ENCODE measurements at places on chromosomes 13 and 19. TPM values are rescaled to one million over a fixed set of nuclear protein-coding genes. Genes with fewer than 3 reads are reported as not detected.

The XPO4 gene
- 30.5 TPM for total RNA-seq

GRCh38 chr19:8088752-8089663, 36.4 kb downstream of the CCL25 start:
- DNase-seq, result no peak

The SHC2 gene
- 5.1 TPM for total RNA-seq

DNA sequence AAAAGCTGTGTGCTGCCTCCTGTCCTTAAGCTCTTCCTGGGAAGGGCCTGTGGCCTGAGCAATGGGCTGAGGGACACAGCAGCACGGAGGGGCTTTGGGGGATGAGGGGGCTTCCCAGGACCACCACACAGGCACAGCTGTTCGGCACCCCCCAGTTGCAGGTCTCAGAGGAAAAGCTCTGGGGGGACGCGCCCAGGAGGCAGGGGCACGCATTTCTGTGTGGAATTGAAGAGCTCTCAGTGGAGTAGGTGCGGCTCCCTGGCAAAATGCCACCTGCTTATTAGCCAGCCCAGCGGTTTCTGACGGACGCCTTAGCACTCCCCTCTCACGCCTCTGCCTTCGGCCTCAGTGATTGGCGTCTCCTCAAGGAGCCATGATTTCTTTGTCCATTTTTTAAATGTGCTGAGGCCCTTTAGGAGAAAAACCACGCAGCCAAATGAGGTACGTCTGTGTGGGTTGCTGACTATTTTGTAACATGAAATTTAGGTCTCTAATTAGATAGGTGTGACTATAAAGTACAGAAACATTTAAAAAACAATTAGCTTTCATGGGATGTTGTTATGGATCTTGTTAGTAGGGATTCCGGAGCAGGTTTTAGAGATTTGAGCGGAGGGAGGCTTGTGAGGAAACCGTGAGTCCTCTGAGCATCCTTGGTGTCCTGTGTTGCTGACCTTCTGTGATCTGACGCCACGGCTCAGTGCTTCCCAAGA, 4.0 kb downstream of the MCF2L start:
- no peak for DNase-seq

The KL gene
- total RNA-seq, result 11.9 TPM

DNA sequence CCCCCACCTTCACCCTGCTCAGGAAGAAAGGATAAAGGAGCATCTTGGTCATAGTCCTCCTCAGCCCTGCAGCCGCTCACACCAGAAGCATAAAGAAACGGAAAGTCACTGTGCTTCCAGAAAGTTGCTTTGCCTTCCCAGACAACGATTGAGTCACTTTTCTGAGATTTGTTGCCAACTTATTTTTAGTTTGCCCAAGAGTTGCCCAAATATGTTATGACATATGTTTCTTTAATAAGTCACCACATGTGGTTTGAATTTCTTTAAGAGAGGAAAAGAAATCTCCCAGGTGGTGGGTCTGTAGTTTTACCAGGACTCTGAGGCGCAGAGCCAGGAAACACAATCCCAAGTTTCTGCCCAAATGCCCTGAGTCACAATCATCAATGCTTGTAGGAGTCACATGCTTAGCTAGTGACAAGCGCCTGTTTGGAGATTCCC, 63.4 kb upstream of the LRCH1 start:
- DNase-seq, result peak; percentile 9

DNA sequence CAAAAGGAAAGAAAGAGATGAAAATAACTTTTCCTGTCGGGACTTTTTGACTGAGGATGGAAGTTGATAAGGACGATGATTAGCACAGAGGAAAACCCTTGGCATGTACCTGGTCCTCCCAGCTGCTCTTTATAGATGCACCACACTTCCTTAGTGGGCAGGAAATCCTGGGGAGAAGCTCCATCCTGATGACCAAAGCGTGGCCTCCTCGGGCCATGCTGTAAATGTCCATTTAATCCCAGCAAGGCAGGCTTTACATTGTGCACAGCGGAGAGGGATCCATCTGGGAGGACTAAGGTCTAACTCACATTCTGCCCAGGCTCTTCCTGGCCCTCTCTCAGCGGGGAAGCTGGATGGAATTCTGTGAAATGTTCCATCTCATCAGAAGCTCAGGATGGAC, 113.5 kb downstream of the COL4A2 start:
- DNase-seq, result no peak

- no peak for DNase-seq
These were observed 1120.7 kb downstream of the DIAPH3 start for GRCh38 chr13:59043016-59043415.

DNA sequence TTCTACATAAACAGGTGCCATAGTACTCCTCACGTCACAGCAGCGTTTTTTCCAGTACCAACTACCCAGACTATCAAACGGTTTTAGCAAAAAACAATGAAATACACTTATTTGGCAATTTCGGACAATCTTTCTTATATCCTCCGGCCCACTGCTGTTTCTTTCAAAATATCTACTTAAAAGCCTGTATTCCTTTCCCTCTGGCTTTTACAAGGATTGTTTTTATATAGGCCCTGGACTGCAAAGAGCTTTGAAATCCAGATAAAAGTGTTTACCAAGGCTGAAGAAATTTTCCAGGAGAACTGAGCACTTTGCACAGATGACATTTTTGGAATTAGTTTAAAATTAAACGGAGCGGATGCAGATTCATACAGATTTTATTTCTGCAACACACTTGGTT, 255.9 kb upstream of the STARD13 start:
- DNase-seq, result no peak

DNA sequence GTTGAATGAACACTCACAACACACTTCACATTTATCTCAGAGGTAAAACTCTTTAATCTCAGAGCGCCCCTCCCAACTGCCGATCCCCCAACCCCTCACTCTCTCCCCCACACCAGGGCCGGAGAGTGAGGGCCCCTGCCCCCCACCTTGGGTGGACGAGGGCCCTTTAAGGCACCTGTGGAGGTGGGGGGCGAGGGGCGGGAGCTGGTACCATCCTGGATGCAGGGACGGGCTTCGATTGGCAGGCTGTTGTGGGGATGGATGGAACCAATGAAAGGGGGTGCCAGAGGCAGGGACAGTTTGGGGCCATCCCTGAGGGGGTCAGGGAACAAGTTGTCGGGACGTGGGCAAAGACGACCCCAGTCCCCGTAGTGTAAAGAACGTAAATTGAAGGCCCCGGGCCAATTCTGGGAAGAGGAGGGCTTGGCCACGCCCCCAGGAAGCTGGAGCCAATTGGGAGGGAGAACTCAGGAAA, 1.7 kb upstream of the PNKP start:
- no peak for DNase-seq

DNA sequence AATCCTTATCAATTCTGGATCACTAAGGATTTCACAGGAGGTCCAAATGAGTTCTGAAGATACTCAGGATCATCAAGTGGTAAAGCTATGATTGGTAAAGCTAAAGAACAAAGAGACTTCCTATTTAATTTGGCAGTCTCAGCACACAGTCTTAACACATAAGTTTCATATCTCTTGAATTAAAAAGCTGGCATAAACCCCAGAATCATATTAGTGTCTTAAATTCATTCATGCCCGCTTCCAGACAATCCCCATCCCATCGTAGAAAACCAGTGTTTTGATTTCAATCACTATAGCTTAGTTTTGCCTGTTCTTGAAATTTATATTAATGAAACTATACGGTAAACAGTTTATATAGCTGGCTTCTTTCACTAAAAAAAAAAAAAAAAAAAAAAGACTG, 278.7 kb downstream of the DIAPH3 start:
- DNase-seq, result no peak

The ZSCAN4 gene
- not detected for total RNA-seq

DNA sequence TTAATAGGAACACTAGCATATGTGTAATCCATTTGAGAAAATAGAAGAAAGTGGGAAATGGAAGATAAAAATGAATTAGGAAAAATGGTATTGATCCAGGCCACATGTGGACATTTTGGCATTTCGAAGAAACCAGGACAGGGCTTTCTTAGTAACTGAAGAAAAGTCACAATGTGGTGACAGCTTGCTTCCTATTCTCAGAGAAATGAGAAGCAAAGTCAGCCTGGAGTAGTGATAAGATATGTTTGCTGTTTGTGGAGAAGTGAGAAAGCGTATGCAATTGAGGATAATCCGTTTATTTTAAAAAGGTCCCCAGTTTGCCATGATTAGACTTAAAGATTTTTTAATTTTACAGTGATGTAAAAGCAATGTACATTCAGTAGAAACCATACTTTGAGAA, 127.9 kb downstream of the SLITRK6 start:
- no peak for DNase-seq

DNA sequence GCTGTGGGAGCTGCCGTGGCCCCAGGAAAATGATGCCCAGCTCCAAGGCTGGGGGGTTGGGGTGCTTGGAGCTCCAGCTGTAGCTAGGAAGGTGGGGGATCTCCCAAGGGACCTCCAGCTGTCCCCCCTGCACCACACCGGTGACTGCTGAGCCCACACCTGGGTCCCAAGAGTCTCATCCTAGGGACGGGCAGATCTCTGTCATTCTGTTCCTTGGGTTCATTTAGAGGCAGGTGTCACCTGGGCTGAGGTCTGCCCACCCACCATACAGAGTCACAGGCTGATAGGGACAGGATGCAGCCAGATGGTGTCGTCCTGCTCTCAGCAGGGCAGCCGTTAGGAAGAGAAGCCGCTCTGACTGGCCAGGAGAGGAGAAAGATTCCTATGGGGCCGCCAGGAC, 5.3 kb downstream of the F2RL3 start:
- DNase-seq, result no peak
